Stimulated activated CD4-positive, alpha-beta T cell treated with anti-CD3 and anti-CD28 coated beads, Interleukin-15, amount 100 ng/mL, for 1 hour (primary cell): ENCODE measurements at places on chromosomes 1 and 21.

DNA sequence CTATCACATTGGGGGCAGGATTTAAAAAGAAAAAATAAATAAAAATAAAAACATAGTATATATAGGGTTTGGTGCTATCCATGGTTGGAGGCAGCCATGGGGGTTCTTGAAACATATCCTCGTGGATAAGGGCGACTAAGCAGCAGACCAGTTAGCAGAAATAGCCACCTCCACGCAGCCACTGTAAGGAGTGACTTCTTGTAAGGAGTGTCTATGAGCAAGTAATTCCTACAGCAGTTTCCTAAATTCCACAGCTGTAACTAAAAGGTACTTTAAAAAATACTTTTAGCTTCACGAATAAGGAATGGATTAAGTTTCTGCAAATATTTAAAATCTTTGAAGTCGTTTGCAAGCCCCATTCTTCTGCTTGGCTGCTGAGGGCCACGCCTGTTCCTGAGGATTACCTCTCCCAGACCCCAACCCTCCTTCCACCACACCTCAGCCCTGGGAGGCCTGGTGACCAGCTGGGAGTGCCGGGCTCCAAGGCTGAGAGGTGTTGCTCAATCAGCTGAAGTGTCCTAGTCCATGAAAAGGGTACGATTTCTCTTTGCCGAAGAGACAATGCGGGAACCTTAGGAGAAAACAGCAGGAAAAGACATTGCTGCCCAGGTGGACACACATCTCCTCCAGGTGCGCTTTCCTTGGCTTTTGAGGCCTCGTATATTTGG, 115.3 kb downstream of the ADSS2 start:
- DNase-seq: no peak

DNA sequence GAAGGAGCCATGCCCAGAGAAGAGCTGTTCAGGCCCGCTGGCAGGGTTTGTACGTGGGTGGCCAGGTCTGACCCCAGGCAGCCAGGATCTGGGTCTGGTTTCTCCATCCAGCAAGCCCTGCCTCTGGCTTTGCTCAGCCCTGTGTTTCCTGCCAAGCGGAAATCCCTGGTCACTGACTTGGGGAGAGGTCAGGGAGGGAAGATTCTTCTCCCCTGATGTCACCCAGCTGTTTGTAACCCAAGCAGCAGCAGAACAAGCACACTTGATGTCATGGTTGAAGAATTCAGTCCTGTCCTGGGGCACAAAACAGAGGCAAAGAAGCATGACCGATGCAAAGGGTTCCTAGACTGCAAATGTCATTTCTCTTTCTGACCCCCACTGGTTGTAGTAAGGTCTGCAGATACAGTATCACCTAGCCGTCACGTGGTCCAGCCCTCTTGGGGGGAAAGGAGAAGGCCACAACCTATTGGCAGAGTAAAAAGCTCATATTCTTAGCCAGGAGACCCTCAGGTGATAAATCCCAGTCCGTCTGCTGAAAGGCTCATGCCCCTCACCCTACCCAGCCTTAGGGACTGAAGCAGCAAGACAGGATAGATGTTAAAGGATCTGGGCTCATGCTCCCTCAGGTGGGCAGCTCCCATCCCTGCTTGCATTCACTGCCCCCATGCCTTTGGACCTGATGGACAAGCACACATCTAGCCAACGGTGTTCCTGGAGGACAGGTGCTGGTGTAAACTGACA, 120.9 kb downstream of the SYT2 start:
- no peak for DNase-seq

GRCh38 chr1:908661-909060, 15.1 kb upstream of the SAMD11 start:
- no peak for DNase-seq

DNA sequence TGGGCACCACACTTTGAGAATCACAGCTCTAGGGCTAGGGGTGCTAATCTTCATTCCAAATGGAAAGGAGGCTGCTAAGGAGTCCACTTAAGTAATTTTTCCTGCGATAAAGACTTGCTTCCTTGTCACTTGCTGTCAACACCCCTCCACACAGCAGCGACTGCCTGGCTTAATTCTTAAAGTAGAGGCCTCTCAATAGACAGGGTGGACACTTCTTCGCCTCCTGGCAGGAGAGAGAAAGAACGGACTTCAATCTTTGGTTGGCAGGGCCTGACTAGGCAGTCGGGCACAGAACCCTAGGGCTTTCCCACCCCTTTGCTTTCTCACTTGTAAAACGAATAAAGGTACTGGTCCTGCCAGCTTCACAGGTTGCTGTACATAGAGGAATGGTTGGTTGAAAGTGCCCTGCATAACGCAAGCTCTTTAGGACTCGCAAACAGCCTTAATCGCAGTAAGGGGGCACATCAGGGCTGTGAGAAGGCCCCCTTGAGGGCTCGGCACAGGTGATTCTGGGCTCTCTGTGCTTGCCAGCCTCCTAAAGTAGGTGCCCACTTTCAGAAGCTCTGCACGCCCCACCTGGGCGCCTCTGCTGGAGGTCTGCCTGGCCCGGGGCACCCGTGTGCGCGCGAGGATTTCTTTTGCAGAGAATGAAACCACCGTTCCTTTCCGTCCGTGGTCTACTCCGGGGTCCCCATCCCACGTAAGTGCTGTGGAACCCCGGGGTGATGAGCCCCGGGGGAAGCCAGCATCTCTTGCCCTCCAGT, 47.6 kb upstream of the CD34 start:
- DNase-seq: no peak

- DNase-seq: no peak
These were observed 173.0 kb upstream of the LMO4 start for GRCh38 chr1:87155648-87156047.

DNA sequence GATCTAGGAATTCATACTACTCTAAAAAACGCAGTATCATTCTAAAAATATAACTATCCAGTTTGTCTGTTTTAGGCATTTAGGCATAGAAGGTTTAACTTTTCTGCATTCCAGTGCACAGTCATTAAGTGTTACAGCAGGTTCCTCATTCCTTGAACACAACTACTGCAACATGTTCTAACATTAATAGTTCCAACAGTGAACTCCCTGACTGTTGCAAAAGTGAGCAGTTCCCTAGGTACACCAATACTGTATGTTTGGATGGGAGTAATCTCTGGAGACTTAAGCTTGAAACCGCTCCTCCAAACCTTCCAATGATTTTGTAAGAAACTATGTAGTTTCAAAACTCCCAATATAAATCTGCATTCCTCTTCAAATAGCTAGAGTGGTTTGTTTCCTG, 46.2 kb downstream of the UCHL5 start:
- DNase-seq: no peak

DNA sequence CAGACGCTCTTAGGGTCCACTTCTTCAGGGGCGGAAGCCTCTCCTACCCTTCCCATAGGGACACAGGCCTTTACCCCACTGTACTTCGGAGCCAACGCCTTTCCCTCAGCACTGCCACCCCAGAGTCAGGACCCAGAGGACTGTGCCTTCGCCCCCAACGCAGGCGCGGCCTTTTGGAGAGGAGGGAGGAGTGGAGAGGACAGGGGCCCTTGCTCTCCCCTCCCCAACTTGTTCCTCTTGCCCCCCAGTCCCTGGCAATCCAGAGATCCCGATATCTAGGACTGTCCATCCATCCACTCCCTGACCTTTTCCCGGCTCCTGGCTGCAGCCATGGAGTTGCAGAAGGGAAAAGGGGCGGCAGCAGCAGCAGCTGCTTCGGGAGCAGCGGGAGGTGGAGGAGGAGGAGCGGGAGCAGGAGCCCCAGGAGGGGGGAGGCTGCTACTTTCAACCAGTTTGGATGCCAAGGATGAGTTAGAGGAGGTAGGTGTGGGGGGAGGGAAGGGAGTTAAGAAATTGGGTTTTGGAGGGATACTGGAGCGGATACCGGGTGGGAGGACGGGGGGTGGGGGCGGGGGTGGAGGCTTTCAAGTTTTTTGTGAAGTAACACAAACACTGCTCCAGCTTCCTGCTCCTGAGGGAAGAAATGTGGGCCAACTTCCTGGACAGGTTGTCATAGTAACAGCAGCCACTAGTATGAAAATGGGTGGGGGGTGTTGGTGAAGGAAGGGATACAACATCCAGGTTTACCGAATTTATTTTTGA, 636 bp downstream of the INTS3 start:
- DNase-seq: peak; percentile 4

GRCh38 chr1:39500862-39501389, 9.5 kb downstream of the BMP8A start:
- DNase-seq: no peak

DNA sequence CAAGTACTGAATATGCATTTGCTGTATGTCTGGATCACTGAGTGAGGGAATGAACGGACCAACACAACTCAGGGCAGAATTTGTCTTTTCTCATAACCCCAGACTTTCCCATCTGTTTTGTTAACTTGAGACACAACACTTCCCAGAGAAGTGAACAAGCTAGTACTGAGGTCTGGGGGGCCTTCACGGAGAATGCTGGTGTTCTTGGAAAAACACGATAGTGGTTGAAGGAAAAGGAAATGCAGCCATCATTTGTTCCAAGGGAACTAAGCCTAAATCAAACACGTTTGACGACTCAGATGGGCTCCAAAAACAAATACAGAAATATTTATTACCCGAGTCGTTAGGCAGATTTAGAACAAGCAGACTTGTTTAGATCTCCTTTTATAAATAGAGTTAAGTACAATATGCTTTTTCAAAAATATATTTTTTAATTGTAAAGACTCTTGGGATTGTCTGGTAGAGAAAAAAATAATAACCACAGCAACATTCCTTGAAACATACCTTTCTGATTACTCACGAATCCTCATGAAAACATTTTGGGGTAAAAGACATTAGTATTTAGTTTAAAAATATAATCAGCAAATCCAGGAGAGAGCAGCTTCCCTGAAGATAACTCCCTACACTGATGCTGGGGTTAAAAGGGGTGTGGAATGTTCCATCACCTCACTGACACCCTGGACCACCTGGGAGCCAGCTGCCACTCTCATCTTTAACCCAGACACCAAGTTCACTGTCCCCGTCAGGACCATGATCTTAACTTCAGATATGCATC, 427.7 kb upstream of the RUNX1 start:
- DNase-seq: no peak

- DNase-seq: no peak
These were observed 59.6 kb upstream of the C1orf87 start for GRCh38 chr1:60133000-60133673.

- DNase-seq: no peak
These were observed 569.3 kb upstream of the ZRANB2 start for GRCh38 chr1:71650119-71650518.

- DNase-seq: no peak
These were observed 133.7 kb downstream of the DMRTA2 start for GRCh38 chr1:50289495-50289894.

DNA sequence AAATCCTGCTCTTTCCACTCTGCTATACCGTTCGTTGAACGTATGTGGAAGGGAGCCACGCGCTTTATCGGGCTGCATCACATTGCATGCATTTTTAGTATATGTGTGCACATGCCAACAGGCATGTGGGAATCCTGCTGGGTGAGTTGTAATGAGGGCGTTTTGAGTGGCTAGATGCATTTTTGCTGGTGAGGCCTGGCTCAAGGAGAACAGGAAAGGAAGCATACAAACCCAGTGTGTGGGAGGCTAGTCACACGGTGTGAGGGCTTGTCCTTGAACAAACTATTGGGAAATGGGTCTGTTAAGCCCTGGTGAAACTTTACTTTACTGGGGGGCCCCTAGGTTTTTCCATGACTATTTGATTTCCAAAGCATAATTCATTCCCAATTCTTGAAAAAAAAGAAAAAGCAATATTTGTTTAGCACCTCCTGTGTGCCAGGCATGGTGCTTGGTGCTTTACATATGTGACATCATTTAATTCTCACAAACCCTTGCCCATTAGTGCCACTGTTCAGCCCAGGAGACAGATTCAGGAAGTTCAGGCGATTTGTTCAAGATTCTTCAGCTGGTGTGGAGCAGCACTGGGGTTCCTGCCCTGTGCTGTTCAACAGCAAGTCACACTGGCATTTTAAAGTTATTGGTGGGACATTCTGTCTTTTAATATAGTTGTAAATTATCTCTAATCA, 25.6 kb upstream of the JUN start:
- no peak for DNase-seq

GRCh38 chr1:173758980-173759379, 44.2 kb downstream of the KLHL20 start:
- DNase-seq: no peak

GRCh38 chr1:30446508-30446907, 276.9 kb downstream of the MATN1 start:
- no peak for DNase-seq

GRCh38 chr1:208652296-208653160, 408.3 kb upstream of the PLXNA2 start:
- no peak for DNase-seq

GRCh38 chr1:87706203-87706602, 377.5 kb downstream of the LMO4 start:
- no peak for DNase-seq

- no peak for DNase-seq
These were observed 16.9 kb upstream of the GRHL3 start for GRCh38 chr1:24302209-24302611.

DNA sequence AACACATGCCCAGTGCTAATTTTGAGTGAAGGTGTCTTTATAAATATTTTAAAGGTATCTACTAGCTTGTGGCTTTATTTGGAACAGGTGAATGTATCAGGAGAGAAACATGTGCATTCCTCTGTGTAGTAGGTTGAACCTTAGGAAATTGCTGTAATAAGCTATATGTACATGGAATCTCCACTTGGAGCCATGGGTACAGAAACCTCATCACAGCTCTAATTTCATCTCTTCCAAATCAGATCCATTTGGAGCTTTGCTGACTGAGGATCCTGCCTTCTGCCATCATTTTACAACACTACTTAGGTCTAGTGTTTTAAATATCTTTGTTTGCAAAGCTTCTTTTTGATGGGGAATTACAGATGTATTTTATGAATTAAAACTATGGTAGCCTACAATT, 2.1 kb downstream of the KCNK2 start:
- DNase-seq: no peak

DNA sequence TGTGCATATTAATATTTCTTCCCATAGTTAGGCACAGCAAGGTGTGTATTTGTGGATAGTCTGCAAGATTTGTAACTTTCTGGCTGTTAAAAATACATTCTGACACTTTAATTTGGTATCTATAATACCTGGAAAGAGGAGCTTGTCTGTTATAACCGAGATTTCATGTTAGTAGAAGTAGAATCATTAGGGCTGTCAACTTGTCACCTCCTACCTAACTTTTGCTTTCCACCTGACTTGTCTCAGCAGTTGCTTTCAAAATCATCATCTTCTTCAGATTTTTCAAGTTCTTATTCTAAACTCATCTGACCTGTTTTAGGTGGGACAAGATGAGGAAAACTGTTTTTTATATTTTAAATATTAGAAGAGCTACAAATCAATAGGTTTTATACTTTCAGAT, 11.0 kb downstream of the RWDD3 start:
- no peak for DNase-seq

- DNase-seq: no peak
These were observed 26.8 kb downstream of the GADD45A start for GRCh38 chr1:67711855-67712212.

- DNase-seq: no peak
These were observed 32.7 kb downstream of the XCL1 start for GRCh38 chr1:168608796-168609715.

DNA sequence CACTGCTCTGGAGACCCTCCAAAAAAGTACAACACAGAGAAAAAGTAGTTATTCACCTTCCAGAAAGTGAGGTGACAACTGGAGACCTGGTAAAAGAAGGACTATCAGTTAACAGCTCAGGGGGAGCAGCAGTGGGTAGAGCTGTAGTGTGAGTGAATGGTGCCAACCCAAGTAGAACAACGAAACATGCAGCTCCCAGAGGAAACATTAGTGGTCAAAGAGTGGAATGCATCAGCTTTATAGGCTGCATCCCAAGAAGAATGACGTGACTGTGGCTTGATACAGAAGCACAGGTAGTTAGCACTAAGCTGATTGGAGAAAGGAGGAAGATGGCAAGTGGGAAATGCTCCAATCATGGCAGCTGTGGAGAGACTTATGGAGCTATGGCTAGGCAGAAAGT, 275.7 kb upstream of the CAMK1G start:
- DNase-seq: no peak

GRCh38 chr1:199287647-199288046, 648.8 kb downstream of the PTPRC start:
- DNase-seq: no peak
